Left lobe of liver (tissue), 2 donors: ENCODE measurements at places on chromosomes 2 and 18.

- DNase-seq, result no peak
Measured at GRCh38 chr18:59273759-59274532, 692 bp upstream of the RAX start.

- DNase-seq, result no peak
Measured at GRCh38 chr2:84057917-84058560, 401.0 kb downstream of the SUCLG1 start.

GRCh38 chr18:26056291-26056690, 34.1 kb downstream of the SS18 start:
- no peak for DNase-seq

- DNase-seq, result no peak
Measured at GRCh38 chr2:196955036-196955435, 28.5 kb upstream of the PGAP1 start.

GRCh38 chr2:158097481-158097880, 4.2 kb upstream of the UPP2 start:
- DNase-seq, result no peak

GRCh38 chr18:79484661-79485621, 89.2 kb downstream of the NFATC1 start:
- no peak for DNase-seq

- no peak for DNase-seq
Measured at GRCh38 chr18:77608807-77609206, 359.2 kb downstream of the GALR1 start.

DNA sequence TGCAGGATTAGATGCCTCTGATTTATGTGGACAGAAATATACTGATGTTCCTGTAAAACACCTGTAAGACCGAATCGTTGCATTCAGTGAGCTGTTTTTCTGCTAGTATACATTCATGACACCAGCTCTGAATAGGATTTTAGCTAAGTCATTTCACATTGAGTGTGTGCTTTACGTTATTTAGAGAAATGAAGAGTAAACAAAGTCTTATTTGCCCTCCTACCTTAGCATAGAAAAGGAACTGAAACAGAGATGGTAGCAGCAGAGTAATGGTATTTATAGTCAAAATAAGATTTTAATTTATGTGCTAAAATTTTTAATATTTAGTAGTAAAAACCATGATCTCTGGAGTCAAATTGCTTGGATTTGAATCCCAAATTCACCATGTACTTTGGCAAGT, 168.0 kb downstream of the CERS6 start:
- DNase-seq, result no peak

DNA sequence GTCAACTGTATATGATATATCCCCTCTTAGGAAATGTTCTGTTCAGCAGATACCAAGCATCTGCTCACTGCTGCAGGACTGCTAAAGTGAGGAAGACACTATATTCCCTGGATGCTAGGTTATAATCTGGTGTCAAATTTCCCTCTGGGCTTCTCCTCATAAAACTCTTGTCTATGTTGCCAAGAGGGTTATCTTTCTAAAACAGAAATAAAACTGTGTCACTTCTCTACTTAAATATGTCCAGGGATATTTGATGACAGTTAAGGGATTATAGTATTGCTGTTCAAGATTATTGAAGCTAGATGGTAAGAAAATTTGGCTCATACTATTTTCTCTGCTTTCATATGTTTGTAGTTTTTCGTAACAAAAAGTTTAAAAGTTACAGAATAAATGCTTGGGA, 30.5 kb upstream of the SNRNP27 start:
- no peak for DNase-seq

GRCh38 chr18:76494231-76495005, 624 bp downstream of the ZNF516 start:
- no peak for DNase-seq

GRCh38 chr2:49296107-49296867, 142.0 kb upstream of the FSHR start:
- DNase-seq, result no peak

DNA sequence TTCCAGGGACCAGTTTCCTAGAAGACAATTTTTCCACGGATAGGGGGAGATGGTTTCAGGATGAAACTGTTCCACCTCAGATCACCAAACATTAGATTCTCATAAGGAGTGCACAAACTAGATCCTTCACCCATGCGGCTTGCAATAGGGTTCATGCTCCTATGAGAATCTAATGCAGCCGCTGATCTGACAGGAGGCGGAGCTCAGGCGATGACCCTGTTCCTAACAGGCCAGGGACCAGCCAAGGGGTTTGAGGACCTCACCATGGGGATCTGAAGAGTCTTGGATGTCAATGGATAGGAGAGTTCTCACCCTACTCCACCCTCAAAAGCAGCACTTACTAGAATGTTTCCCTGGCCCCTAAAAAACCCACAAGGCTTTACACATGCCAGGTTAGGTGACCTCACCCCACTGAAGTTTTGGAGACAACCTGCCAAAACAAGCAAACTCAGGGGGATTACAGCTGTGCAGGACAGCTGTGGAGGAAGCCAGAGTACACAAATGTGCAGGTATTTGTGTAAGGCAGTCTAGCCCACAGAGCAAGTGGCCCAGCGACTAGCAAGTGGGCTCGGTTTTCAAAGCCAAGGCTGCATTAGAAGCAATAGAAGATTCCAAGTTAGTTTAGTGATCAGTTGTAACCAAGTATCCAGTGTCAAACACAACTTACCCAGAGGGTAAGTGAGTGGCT, 3.9 kb downstream of the EVA1A start:
- no peak for DNase-seq

GRCh38 chr18:23908827-23909226, 105.7 kb upstream of the TTC39C start:
- no peak for DNase-seq

DNA sequence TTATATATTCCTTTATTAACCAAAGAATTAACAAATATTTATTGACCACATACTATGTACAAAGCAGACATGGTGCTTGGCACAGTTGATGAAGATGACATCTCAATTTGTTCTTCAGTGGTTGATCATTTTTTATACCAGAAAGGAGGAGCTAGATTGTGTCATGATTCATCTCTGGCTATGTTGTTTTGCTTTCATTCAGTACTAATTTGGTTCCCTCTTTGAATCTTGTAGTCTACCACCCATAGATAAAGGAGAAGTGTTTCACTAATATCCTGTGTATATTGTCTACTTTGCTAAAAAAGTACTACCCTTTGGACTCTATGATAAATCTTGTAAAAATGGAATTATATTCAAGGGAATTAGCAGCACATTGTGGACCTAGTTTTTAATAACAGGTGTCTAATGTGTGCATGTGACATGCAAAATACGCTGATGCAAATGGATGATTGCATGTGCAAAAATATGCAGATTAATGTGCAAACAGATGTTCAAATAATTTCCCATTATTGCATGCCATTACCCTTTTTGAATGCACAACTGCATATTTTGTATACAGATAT, 313.2 kb upstream of the ZEB2 start:
- no peak for DNase-seq

GRCh38 chr2:102761763-102762162, at the start of gene TMEM182:
Gene TMEM182 (plus strand): TSS chr2:102762031. CDS start chr2:102762218, 187 bp downstream.
- no peak for DNase-seq

- no peak for DNase-seq
Measured at GRCh38 chr18:76420898-76421684, 74.0 kb downstream of the ZNF516 start.

DNA sequence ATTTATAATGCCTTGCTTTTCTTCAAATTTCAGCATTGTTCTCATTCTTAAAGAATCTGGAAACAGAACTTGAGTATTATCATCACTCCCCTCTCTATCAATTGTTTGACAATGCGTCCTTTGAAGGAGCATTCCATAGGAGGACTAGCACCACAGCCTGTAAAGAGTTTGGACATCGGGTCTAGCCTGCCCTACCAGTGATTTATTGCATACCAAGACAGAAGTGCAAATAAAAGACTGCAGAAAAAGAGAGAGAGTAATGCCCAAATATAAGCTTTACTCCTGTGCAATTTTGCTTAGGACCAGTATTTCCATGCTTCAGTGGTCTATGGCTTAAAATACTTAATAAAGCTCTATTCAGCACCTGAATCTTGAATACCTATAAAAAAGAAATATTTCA, 55.4 kb upstream of the MAP2 start:
- no peak for DNase-seq

DNA sequence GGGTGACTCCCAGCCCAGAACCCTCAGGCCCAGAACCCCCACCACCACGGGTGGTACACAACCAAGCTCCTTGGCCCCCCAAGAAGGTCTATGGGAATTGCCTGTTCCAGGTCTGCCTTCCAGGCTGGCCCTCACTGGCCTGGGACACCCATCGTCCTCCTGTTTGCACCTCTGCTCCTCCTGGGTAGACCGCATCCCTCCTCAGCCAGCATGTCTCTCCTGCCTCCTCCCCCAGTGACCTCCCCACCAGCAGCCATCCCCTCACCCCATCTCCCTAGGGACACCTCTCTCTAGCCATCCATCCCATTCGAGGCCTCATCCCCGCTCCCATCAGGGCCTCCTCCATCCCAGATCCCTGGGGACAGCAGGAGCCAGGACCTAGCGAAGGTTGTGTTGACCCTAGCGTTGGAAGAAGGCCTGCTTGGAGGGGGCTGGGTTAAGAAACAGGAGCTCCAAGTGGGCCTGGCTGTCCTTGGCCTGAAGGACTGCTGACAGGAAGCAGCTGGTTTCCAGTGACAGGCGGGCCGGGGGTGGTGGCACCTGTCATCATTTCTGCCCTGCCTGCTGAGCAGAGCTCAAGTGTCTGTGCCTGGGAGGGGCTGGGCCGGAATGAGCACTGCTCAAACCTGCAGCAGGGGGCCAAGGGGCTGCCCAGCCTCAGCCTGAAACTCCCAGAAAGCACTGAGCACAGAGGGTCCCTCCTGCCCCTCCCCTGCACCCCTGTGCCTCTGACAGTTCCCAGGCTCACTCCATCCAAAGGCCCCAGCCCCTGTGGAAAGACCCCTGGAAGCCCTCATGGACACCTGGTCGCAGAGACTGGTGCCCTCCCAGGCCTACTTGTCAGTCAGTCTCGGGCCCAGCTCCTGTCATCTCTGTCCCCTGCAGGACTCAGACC, 96.0 kb upstream of the OTOS start:
- peak; percentile 44 for DNase-seq

- no peak for DNase-seq
Measured at GRCh38 chr2:237860273-237860935, 981 bp downstream of the RAMP1 start.

DNA sequence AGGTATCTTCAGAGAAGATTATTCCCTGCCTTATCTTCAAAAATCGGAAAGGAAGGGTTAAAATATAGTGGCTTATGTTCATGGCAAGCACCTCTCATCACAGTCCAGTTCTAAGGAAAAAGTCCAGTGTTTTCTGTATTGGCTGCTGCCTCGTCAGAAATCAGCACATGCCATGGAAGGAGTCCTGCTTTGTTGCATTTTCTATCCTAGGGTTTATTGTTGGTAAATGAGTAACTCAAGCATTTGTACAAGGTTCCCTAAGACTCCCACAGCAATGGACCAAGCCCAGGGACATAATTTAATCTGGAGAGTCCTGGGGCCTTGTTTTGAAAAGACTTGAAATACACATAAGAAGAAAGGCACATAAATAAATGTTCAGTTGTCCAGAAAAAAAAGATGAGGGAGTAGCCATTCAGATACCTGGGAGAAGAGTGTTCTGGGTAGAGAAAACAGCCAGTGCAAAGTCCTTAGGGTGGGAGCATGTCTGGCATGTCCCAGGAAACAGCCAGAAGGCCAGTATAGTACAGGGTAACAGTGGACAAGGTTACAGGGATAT, 26.4 kb downstream of the NBEAL1 start:
- DNase-seq, result no peak

GRCh38 chr2:161042990-161043625, 117.1 kb upstream of the TANK start:
- no peak for DNase-seq

DNA sequence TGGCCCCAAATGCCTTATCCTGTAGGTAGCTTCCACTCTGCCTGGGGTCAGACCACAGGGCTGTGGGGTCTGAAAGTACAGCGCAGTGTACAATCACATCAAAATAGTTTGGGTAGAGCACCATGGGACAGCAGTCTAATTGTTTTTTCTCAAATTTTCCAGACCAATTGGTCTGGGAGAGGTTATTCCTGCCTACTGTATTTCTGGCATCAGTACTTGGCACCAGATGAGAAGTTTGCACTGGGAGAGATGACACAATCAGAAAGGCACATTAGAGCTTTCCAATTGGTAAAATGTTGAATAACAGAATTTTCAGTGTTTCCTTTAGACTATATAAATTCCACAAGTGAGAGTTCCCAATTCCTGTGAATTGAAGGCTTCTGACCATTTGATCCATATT, 30.9 kb upstream of the LRRTM1 start:
- DNase-seq, result no peak

GRCh38 chr2:2493496-2493895, 162.4 kb upstream of the MYT1L start:
- DNase-seq, result no peak

DNA sequence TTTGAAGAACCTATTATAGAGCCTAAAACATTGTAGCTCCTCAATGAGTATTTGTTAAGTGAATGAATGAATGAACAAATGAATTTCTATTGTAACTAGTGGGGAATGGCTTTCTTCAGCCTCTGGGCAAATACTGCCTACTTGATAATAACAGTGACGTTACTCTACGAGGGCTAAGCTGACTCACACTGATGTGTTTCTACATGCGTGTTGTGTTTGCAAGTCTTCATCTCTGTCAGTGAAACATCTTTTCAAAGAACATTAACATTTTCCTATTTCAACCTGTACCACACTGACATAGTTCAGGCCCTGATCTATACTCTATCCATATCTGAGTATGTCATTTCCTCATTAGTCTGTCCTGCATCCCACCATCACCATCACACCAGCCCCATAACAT, 319.9 kb upstream of the ACVR2A start:
- no peak for DNase-seq

GRCh38 chr2:18721038-18721922, 131.9 kb upstream of the NT5C1B start:
- DNase-seq, result no peak

GRCh38 chr2:103169861-103170260, 408.0 kb downstream of the TMEM182 start:
- no peak for DNase-seq

DNA sequence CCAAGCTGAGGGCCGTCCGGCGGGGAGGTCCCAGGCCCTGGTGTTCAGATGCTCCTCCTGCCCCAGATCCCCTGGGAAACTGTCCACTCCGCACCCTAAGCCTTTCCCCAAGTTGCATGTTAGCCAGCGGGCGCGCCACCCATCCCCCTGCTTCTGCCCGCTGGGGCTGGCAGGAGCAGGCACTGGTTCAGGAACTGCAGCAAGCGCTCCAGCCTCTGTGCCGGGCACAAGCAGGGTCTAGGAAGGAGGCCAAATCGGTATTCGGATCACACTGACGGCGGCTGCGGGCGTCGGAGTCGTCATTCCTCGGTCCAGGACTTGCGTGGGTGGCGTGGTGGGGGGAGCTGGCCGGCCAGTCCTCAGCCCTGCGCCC, 53.7 kb downstream of the FAM168B start:
- DNase-seq, result no peak
